Stimulated activated CD4-positive, alpha-beta T cell treated with anti-CD3 and anti-CD28 coated beads, Interleukin-4, amount 100 ng/mL, for 4 hours (primary cell): ENCODE measurements at places on chromosomes 4 and X.

GRCh38 chr4:41458689-41459088 is 79.3 kb upstream of the LIMCH1 start:
- DNase-seq: no peak

DNA sequence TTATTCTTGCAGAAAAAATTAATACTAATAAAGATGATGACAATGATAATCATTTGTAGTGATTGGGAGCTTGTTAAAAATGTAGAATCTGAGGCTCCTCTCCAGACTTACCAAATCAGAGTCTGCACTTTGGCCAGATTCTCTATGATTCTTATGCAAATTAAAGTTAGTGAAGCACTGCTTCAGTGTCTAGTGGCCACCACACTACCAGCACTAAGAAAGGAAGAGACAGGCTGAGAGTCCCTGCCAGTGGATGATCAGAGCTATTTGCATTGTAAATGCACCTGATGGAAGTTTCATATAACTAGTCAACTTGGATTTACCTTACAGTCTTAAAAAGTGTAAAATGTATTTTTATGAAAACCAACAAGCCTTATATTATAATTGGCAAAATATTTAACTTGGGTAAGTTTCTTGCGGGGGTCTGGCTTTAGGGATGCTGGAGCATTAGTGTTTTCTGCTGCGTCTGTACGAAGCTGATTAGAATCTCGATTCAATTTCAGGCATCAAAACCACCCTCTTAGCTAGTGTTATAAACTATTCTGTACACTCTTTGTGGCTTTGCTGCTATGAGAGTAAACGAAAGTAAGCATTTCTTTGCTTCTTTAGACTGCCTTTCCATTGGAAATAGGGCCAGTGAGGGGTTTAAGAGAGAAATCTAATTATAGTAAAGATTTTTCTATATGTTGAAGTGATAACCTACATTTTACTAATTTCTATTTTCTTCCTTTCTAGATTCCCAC is 114.1 kb downstream of the TLL1 start:
- DNase-seq: no peak

GRCh38 chr4:123867910-123868587 is 471.5 kb downstream of the SPRY1 start:
- DNase-seq: no peak

DNA sequence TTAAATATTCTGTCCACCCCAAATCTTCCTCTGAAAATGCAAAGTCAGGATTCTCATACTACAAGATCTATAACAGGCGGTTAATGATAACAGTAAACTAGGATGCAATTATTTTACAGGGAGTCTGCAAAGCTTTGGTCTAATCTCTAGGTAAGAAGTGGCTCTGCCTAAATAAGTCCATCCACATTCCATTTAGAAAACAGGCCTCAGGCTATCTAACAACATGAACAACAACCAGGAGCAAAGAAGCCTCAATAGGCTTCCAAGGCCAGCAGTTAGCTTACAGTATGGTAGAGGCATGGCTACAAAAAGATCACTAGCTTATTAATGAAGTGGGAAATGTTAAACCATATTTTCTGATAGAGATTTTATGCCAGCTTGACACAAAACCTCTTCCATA is 6.4 kb downstream of the MAB21L2 start:
- DNase-seq: no peak

DNA sequence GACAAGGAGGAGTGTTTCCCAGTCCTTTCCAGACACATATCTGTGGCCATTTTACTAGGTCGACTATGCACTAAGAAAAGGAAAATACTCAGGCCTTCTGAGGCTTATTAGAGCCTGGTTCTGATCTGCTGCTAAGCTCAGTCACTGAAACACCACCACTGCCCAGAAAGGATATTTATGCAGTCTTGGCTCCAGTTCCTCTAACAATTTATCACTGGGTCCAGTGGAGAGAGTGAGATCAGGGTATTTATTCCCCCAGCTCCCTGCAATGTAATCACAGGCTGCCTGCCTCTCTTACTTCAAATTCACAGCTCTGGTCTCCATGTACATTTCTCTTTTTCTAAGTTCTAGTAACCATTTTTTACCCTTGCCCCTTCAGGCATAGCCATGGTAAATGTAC is 81.6 kb upstream of the INPP4B start:
- no peak for DNase-seq

GRCh38 chrX:65994519-65995506 is 45.1 kb downstream of the VSIG4 start:
- no peak for DNase-seq

GRCh38 chrX:111483881-111484280 is 27.6 kb upstream of the SERTM2 start:
- no peak for DNase-seq
